Fibroblast of skin of right biceps (primary cell): ENCODE measurements at places on chromosomes 5 and 9.

DNA sequence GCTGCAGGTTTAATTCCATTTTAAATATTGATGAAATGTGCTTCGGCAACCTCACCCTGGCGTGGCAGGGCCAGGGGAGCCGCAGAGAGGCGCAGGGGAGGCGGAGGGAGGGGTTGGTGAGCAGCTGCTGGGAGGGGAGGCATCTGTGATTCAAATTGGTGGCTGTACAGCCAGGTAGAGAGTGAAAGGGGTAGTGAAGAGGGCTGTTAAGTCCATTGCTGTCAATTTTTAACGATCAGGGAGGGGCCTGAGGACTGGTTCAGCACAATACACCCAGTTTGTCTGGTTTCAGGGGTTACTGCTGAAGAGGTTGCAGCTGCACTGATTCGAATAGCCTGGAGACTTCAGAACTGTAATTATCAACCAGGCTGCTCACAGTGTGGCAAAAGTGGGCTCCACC is 31.3 kb downstream of the LHX6 start:
- DNase-seq = no peak

DNA sequence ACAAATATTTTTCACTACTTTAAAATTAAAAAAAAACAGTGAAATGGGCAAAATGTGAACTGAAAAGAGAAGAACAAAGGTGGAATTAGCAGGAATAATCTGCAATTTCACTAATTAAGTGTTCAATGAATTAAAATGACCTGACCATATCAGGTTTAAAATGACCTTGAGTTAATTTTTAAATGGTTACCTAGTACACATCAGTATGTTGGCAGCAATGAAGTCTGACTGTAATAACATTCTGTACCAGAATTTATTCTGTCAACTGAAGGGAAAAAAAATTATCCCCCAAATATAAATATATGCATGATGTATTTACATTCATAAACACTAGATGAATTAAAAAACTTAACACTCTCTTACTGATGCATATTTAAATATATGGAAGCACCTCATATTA is 165.6 kb downstream of the RFX3 start:
- no peak for DNase-seq

- DNase-seq = no peak
Observed at GRCh38 chr9:14052359-14052758, 261.6 kb downstream of the NFIB start.

- peak; percentile 81 for DNase-seq
Observed at GRCh38 chr9:34139477-34140146, 13.1 kb upstream of the DCAF12 start.

- no peak for DNase-seq
Observed at GRCh38 chr9:107626118-107626517, 136.5 kb upstream of the KLF4 start.

DNA sequence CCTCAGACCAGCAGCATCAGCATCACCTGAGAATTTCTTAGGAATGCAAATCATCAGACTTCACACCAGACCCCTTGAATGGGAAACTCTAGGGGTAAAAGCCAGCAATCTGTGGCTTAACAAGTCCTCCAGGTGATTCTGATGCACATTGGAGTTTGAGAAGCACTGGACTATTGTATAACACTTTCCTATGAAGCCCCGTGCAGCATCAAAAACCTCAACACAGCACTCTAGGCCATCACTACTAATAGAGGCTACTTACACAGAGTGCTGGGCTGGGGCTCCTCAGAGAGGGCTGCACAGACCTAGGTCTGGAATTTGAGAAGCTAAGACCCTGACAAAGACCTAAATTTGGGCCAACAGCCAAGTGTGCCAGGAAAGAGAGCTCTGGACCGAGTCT is 95.7 kb upstream of the ARAP3 start:
- no peak for DNase-seq
